ENCODE measurements at places on chromosomes 7 and 10.

- no peak for DNase-seq
These were observed 127.0 kb downstream of the SEC23IP start for GRCh38 chr10:120019568-120019967.

GRCh38 chr7:55310287-55311025 lies 54.7 kb upstream of the LANCL2 start:
- no peak for DNase-seq

DNA sequence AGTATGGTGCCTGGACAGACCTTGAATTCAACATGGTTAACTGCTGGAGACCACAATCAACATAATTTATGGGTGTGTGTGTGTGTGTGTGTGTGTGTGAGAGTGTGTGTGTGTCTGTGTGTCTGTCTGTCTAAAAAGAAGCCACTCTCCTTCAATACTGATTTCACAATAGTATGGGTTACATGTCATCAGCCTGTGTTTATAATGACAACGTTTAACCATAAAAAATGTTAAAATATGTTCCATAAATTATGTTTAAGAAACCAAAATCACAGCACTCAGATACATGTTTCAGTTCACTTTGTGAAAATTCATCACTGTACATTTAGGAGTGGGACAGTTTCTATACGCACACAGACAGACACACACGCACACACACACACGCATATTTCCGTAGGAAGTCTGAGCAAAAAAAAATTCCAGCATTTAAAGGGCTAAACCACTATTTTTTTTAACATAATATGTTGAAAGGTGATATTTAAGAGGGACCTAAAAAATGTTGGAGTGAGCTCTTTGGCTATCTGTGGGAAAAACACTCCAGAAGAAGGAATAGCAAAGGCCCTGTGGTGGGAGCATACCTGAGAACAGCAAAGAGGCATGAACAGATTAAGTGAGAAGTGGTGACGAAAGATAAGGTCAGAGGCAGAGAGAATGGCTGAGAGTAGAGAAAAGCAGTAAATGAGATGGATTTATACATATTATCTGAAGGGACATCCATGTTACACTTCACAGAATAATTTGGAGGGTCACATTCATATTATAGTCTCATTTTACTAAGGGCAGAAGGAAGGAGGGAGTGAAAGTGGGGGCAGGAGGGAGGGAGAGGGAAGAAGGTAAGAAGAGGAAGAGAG lies 10.9 kb downstream of the PDZD8 start:
- no peak for DNase-seq

DNA sequence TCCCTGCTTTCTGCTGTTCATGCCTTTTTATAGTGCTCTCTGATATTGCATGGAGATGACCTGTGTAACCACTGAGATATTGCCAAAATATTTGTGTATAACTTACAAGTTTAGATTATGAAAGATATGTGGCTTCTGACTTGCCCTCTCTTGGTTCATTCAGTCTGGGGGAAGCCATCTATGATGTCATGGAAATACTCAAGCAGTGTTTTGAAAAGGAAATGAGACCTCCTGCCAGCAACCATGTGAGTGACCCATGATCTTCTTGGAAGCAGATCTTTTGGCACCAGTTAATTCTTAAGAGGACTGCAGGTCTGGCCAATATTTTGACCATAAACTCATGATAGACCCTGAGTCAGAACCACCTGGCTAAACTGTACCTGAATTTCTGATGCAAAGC lies 183.0 kb downstream of the THSD7A start:
- no peak for DNase-seq

GRCh38 chr7:1690359-1690958 lies 20.4 kb downstream of the ELFN1 start:
- DNase-seq: no peak

DNA sequence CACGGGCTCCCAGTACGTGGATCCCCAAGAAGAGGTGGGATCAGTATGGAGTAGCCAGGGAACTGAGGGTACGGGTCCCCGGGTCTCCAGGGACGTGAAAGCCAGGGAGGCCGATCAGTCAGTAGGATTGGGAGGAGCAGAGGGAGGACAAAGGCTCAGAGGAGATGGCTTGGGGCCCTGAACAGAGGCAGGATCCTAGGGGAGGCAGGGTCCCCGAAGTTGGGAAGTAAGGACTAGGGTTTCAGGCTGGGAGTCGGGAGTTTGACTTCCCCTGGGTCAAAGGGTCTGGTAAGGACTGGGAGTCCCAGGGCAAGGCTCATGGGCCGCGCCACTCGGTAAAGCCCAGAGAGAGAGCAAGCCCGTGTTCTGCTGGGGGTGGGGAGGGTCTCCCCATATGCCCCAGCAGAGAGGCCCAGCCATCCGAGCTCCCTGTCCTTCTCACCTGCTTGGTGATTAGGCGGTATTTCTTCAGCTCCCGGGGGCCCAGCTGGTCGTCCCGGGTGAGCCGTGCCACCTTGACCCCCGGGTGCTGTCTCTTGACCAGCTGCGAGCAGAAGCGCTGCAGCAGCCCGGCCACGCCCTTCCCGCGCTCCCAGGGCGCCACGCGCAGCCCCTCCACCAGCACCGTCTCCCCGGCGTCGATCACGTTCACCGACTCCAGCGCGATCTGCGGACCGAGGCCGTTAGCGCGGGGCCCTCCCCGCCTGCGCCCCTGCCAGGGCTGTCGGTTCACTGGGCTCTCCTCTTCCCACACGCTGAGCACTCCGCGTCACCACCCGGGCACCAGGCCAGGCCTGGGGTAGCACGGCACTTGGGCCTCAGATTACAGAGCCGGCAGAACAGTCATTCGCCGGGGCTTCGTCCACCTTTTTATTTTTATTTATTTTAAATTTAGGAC lies 7.0 kb downstream of the NAT16 start:
- DNase-seq: no peak

- DNase-seq: no peak
These were observed 195.6 kb downstream of the TNS3 start for GRCh38 chr7:47386273-47386835.

GRCh38 chr7:33421429-33421828 lies 292.1 kb downstream of the BBS9 start:
- DNase-seq: no peak

- no peak for DNase-seq
These were observed 106.9 kb upstream of the RHEB start for GRCh38 chr7:151626422-151627115.

DNA sequence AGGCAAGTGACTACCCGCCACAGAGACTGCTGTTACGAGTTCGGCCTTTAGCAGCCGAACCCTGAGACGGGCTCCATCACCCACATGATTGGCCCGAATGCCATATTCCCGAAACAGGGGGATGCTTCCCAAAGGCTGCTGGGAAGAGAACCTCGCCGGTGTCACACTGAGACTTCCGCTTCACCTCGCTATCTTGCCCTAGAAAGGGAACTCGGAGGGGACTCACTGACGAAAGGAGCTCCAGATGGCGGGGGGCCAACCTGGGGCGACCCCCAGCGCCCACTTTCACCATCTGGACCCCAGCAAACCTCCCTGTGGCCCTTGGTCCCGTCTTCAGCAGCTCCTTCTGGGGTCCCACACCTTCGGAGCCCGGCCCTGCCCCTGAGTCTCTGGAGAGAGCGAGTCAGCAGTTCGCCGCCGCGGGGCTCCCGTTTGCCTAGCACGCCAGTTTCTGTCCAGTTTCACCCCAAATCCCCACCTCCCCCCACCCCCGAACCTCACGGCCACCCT lies 529 bp downstream of the HPS1 start:
- no peak for DNase-seq

GRCh38 chr10:72276013-72276387 lies 2.3 kb downstream of the DDIT4 start:
- DNase-seq: no peak

- DNase-seq: peak; percentile 40
These were observed 8.1 kb downstream of the SRGN start for GRCh38 chr10:69096045-69096444.

DNA sequence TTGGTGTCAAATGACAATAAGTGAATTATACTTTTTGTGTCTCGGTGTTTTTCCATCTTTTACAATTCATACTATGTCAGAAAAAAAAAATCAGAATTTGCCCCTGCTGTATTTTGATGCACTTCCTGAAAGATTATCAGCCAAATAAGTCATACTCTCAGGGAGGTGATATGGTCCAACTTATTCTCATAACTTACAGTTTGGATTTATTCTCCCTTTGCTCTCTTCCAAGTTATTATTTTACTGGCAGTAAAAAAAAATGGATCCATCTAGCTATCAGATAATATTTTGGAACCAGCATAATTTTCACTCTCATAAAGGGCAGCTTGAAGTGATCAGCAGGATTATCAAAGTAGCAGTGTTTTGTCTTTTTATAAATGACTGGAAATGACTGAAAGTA lies 337.1 kb downstream of the BMPER start:
- no peak for DNase-seq

DNA sequence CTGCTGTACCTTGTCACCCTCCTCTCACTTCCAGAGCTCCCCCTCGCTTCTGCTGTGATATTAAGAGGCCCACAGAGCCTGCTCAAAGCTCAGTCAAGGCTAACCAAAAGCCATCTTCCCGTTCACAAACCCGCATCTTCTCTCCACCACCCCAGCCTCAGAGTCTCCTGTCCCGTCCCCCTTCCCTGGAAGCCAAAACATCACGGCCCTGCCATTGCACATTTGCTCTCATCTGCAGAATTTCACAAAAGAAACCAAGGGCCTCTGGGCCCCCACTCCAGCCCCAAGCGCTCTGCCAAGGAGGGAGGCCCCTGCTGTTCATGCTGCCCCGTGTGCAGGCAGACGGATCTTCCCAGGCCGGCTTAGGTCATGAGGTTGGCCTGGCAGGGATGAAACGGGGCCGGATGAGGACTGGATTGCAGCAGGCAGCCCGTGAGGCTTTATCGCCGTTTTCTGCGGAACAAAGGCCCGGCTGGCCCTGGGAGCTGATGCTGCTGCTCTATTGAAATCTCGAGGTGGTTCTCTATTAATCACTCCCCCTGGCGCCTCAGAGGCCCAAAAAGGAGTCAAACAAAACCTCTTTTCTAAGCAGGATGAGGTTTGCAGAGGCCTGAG lies 31.6 kb upstream of the FOXK1 start:
- DNase-seq: no peak

DNA sequence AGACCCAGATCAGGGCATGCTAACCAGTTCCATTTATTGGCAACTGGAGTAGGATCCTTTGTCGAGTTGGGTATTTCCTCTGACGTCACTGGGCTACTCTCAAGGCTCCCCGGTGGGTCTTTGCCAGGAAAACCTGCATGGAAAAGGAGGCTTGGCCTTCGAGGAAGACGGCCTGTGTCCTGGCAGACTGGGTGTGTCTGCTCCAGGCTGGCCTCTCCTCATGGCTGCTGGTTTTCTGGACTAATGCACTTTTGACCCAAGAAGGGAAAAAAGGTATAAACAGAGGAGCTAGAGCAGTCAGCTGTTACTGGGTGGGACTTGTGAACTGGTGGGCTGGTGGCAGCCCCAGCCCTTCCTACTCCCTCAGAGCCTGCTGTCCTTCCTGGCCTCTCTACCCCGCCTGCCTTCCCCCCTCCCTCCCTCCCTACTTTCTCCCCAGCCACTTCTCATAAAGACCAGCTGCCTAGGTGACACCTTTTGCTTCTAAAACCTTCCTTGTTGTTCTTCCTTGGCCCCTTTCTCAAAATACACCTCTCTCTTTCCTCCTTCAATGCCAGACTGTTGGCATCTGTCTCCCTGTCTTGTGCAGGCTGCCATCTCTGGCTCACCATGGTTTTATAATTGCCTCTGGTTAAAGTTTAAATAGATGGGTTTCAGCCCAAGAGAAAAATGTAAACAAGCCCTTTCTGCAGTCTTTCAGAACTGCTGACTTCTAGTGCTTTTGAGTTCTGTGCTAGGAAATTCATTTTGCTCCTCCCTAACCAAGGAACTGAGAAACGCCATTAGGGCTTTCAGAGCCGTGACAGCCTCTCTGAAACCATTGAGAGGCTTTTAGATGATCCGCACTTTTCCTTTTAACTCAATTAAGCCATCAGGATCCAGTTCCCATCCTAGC lies 101.8 kb upstream of the MKLN1 start:
- DNase-seq: peak; percentile 35

DNA sequence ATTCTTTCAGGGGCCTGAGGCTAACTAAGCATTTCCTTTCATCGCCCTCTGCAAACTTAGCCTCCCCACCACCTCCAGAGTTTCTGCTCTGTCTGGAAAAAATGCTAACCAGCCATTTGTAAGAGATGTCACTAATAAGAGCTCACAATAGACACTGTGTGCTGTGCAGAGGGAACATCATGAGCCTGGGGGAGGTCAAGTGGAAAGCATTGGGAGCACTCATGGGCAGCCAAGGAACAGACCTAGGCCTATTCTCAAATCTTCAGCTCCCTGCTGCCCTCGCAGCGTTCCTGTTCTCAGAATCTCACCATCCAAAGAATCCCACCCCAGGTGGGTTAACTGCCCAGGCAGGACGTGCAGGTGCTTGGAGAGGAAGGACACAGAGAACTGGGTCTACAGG lies 27.1 kb upstream of the GPAM start:
- DNase-seq: no peak

DNA sequence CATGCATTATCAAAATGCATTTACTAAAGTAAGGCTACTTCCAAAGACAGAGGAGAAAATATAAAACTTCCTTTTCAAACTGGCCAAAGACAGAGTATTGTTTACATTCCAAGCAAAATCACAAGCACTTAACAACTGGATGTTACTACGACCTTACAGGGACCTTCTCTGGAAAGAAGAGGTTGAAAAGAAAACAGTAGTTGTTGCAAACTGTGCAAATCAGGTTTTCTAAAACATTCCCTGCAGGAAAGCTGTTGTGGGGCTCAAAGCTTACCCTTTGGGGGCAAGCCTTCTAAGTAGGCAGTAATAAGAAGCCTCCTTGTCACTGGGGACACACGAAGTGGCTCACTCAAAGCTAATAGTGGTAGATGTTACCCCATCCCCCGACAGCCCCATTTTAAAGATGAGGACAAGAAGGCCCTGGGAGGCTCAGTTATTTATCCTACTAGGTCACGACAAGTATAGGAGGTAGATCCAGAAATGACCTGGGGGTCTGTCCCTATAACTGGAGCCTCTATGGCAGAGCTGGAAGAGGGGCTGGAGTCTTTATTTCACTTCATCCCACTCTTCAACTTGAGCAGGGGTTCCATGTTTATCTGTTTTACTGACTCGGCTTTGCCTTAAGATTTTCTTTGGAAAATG lies 46.6 kb downstream of the ATXN7L1 start:
- no peak for DNase-seq
